ENCODE measurements at places on chromosomes 5 and 9.

GRCh38 chr9:134792627-134793026 is 88.0 kb upstream of the FCN2 start:
- no peak for DNase-seq

DNA sequence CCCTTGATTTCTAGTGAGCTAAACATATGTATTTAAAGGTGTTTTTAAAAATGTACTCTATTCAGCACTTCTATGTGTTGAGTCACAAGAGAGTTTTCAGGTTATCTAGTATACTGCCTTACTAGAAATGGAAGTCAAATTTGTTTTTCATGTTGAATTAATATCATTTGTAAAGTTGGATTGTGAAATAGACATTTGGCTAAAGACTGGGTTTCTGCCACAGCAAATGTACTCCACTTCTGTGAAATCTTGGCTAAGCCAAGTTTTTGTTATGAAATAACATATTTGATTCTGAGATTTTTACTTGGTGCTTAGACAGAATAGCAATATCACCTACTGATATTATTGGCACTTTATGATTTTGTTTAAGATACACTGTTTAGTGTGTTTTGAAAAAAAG is 106.0 kb downstream of the CWC27 start:
- DNase-seq = no peak

DNA sequence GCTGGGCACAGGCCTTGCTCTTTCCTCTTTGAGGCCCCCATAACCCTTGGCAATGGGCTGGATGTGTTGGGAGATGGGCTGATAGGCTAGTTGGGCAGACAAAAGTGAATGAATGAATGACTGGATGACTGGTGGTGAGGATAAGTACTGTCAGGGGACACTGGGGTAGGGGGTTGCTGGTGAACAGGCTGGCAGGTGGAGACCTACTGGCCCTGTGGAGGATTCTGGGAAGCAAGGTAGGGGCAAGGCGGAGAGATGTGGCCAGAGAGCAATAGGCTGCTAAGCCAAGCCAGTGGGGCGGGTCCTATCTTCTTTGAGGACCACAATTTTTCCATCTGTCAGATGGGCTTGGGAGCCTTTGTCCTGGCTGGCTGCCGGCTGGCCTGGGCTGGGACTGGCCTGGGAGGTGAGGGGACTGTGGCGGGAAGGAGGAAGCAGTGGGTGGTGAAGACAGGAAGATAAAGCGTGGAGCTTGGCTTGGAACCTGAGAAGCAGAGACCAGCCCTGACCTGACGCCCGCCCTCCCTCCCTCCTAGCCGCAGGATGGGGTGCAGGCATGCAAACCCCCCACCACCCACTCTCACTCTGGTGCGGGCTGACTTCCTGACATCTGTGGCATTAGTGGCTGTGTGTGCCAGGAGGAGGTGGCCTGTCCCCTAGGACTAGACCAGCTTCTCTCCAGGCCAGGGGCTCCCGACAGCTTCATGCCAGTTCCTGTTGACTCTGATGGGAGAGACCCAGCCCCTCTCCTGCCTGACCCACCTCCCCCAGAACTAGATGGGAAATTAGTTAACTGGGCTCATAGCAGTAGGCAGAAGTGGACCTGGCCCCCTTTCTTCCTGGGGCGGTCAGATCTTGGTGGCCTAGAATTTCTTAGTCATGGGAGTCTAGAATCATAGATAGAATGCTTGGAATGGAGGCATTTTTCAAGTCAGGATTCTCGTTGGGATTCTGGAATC is 9.5 kb downstream of the CXXC5 start:
- no peak for DNase-seq

- DNase-seq = no peak
These were observed 23.2 kb upstream of the AUH start for GRCh38 chr9:91384954-91385353.

DNA sequence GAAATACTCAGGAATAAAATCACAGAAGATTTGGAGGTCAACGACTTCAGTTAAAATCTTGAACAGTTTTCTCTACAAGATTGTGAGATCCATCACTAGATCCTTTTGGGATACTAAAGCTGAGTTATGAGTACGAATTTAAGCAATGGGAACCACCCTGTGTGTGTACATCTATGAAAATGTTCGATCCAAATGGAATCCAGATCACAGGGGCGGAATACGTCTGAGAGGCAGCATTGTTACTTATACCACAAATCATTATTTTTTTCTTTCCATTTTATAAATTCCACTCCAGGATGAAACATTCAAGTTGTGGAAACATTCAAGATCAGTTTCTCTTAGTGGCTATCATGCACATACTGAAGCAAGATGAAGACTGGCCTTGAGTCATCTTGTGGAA is 239.3 kb upstream of the PAPPA start:
- no peak for DNase-seq

DNA sequence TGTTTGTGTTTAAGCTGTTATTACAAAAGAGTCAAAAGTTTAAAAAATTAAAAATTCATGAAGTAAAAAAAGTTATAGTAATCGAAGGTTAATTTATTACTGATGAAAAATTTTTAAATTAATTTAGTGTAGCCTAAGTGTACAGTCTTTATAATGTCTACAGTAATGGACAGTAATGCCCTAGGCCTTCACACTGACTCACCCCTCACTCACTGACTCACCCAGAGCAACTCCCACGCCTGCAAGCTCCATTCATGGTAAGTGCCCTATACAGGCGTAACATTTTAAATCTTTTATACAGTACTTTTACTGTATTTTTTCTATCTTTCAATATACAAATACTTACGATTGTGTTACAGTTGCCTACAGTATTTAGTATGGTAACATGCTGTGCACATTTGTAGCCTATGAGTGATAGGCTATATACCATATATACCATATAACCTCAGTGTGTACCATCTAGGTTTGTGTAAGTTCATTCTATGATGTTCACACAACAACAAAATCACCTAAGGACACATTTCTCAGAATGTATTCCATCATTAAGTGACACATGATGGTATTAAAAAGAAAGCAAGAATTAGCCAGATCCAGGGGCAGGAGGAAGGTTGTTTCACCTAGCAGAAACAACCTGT is 40.1 kb downstream of the DCAF10 start:
- DNase-seq = no peak

Measured in esophagus squamous epithelium (tissue), 5 donors.